ENCODE measurements at places on chromosomes 16 and 17. TPM values are rescaled to one million over a fixed set of nuclear protein-coding genes. Genes with fewer than 3 reads are reported as not detected.

The ABHD15 gene
- 5.6 TPM for total RNA-seq

The TEX2 gene
- total RNA-seq, result 21.7 TPM

The ABCC12 gene
- not detected for total RNA-seq

The GAS2L2 gene
- not detected for total RNA-seq

The NPTX1 gene
- total RNA-seq, result not detected

The PRSS22 gene
- total RNA-seq, result not detected

The GP1BA gene
- not detected for total RNA-seq

The TNS4 gene
- total RNA-seq, result not detected

The SLC5A11 gene
- total RNA-seq, result not detected

The OTOP2 gene
- total RNA-seq, result not detected

The PERCC1 gene
- total RNA-seq, result not detected

The TSNAXIP1 gene
- total RNA-seq, result 0.95 TPM

The CIBAR2 gene
- total RNA-seq, result not detected

The TBX21 gene
- not detected for total RNA-seq

The CLEC10A gene
- not detected for total RNA-seq

The VAT1L gene
- 2.1 TPM for total RNA-seq

The MYADML2 gene
- not detected for total RNA-seq

The PPP1R1B gene
- not detected for total RNA-seq

The NKD1 gene
- not detected for total RNA-seq

The HBA1 gene
- total RNA-seq, result not detected

The COX6A2 gene
- not detected for total RNA-seq

The FOXO3B gene
- 7.2 TPM for total RNA-seq

The MYL4 gene
- total RNA-seq, result 2.0 TPM

The LITAFD gene
- not detected for total RNA-seq

The EPX gene
- total RNA-seq, result not detected

The C17orf75 gene
- 21.5 TPM for total RNA-seq

The FAM171A2 gene
- total RNA-seq, result 12.0 TPM

The GNGT2 gene
- 3.7 TPM for total RNA-seq

The RNU2-1 gene
- total RNA-seq, result 4,679 TPM

The CES4A gene
- total RNA-seq, result 5.4 TPM

The GPR139 gene
- not detected for total RNA-seq

The PTGES3L gene
- not detected for total RNA-seq

The MYLK3 gene
- not detected for total RNA-seq

The TPSD1 gene
- not detected for total RNA-seq

The SEC14L1 gene
- 631 TPM for total RNA-seq

The TOM1L1 gene
- 1.1 TPM for total RNA-seq

The GNAO1 gene
- not detected for total RNA-seq

The CX3CL1 gene
- 1.2 TPM for total RNA-seq

The WNK4 gene
- 1.9 TPM for total RNA-seq

The DVL2 gene
- total RNA-seq, result 52.1 TPM
